ENCODE measurements at places on chromosomes 12 and 14.

GRCh38 chr12:98446060-98446459, 69.3 kb upstream of the TMPO start:
- DNase-seq: no peak

- DNase-seq: no peak
Observed at GRCh38 chr14:49189375-49189774, 396.8 kb downstream of the RPS29 start.

DNA sequence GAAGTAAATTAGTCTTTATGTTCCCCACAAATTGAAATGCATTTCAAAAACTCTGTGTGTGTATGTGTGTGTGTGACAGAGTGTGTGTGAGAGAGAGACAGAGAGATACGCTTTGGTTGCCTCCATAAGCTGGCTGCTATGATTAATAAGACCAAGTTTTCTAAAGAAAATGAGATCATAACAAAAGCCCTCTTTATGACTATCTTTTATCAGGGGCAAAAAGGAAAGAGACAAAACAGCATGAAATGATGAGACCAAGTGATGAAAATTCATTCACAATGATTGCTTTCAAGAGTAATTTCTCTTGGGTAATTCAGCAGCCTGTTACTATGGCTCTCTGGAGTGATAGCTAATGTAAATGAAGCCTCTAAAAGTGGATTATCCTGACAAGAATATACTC, 277.6 kb upstream of the PLEKHG7 start:
- no peak for DNase-seq

DNA sequence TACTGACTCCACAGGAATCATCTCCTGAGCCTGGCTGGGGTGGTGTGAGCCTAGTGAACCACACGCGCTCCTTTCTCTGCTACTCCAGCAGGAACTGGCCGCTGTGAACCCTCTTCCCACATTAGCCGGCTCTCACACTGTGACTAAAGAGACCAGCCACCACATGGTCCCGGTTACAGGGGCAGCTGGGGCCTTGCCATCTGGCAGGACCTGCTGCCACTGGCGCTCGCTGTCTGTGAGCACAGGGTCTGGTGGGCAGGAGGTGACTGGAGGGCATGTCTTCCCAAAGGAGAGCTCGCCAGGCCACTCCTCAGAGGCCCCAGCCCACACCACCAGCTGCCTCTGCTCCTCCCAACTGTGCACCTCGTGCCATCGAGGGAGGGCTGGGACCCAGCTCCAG, 99.3 kb downstream of the SINHCAF start:
- DNase-seq: no peak

DNA sequence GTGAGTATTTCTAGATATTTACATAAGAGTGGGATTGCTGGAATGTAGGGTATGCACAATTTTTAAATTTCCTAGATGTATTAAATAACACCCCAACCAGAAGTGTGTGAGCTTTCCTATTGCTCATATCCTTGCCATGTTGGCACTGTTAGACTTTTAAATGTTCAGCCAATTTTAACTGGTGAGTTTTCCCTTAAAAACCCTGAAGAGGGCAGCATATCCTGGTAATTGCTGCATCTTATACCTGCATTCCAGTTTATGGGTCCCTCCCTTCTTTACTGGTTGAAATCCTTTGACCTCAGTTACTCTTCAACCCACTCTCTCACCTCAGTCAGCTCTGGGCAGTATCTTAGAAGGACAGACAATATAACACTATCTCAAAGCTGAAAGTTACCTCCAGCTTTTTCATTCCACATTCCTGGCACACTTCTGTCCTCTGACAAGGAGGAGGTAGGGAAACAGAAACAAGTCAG, 270.6 kb downstream of the PAWR start:
- DNase-seq: no peak

DNA sequence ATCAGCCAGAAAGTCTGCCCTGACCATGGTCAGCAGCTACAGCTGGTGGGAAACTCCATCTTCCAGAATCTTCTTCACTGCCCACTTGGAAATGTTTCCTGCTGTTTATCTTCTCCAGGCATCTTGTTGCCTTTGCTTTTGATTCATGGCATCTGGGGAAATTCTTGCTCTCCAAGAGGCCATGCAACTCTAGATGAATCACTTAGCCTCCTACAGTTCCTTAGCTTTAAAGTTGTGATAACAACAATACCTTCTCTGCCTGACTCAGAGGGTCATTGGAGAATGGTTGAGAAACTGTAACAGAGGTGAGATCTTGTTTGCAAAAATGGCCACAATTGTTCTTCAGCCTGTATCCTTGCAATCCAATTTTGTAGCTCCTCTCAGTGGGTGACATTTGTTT, 121.0 kb upstream of the VRK1 start:
- DNase-seq: no peak

DNA sequence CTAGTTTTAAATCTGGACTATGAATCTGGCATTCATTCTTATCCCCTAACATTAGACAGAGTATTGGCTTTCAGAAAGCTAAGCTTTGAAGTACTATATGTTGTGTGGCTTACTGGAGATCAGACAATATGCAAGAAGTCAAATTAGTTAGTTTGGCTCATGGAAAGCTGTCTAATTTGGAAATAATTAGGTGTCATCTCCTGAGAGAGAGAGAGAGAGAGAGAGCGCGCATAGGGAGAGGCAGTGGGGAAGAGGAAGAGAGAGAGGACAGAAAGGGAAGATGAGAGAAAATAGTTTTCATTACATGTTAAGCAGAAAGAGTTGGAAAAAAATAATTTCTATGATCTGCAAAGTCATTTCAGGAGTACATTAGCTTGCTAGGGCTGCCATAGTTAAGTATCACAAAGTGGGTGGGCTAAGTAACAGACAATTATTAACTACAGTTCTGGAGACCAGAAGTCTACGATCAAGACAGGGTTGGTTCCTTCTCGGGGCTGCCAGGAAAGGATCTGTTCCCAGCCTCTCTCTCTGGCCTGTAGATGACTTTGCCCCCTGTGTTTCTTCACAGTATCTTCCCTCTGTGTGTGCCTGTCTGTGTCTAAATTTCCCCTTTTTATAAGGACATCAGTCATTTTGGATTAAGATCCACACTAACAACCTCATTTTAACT, 404.2 kb downstream of the RGS6 start:
- no peak for DNase-seq

DNA sequence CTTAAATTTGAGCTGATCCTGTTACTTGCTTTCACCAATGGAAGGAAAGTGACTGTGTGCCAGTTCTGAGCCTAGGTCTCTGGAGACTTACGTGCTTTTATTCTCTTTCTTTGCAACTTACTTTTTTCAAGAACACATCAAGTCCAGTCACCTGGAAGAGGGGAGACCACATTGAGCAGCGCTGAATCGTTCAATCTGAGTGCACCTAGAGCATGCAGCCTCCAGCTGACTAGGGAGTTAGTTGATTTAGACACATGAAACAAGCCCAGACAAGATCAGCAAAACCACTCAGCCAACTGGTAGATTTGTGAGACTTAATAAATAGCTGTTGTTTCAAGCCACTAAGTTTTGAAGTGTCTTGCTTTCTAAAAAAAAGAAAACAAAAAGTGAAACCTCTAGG, 1014.8 kb upstream of the FBXO33 start:
- no peak for DNase-seq

DNA sequence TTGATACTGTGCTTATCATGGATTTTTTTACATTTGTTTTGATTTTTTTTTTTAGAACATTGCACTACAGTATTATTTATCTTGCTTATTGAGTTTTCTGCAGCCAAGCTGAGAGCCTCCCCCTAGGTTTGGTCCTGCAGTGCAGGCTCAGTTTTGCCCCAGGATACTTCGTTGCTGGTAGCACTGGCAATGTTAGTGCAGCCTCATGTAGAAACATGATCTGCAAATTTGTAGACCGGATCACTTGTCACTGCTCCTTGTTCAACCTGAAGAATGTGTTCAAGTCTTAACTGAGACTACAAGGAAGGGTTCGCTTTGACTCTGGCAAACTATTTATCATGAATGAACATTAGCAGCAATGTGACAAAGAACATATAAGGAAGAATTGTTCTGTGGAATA, 377.2 kb upstream of the PDE3A start:
- DNase-seq: no peak

DNA sequence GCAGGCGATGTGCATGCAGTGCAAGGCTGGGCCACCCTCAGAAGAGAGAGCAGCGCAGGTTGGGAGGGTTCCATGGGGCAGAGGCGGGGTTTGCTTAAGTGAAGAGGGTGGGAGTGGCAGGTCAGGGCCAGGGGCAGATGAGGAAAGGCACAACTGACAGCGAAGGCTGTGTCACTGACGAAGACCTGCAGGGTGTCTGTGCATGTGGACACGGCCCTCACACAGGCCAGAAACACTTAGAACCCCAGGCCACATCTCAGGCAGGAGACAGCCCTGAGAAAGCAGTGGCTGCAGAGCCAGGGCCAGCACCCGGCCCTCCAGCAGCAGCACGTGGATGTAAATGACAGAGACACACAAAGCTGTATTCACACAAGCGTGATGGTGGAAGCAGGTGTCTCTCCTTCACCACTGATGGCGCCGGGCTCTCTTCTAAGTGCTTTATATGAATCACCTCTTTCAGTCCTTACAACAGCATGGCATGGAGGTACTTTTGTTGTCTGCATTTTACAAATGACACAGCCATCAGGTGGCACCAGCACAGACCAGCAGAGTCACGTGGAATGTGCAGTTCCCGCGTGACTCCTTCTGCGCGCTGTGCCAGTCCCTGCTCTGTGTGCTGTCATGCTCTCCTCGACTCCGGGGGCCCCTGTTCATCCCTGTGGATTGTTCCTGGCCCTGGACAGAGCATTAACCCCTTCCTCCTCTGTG, 54.6 kb downstream of the TSPAN11 start:
- DNase-seq: no peak

- DNase-seq: no peak
Observed at GRCh38 chr12:106140223-106140986, 1.7 kb upstream of the NUAK1 start.

GRCh38 chr14:25009891-25010290, 40.1 kb downstream of the STXBP6 start:
- DNase-seq: no peak

DNA sequence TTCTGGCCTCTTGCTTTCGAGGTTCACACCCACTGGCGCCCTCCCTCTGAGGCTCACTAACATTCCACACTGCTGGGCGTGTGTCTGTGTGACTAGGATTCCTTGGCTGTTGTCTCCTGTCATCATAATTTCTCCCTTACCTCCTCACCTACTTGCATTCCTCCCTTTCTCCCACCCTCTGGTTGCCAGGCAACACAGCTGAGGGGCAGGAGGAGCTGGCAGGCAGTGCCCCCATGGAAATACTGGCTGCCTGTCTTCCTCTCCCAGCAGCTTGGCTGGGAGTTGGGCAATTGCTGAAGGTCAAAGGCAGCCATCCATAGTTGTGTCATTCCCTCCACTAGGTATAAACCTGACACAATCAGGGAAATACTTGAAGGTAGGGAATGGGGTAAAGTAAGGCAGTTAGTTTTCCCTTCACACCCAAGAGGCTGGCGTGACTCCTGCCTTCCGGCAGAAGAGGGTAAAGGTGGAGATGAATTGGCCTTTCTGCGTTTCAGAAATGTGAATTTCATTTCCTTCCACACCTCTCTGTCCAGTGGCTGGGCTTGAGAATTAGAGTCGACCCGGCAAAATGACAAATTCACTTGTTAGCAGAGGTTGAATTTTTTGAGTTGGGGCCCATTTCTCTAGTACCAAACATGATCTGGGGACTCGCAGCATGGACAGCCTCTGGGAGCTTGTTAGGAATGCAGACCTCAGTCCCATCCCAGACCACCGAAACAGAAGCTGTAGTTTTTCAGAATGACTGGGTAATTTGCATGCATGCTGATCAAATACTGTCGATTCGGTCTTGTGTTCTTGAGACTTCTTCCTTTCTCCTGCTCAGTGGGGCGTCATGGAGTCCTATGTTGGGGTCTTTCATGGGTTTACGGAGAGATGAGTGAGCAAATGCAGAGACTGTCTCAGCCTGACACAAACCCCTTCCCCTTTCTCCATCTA, 24.3 kb upstream of the EMP1 start:
- peak; percentile 49 for DNase-seq

GRCh38 chr12:12718853-12719252, 1.7 kb downstream of the CDKN1B start:
- no peak for DNase-seq

DNA sequence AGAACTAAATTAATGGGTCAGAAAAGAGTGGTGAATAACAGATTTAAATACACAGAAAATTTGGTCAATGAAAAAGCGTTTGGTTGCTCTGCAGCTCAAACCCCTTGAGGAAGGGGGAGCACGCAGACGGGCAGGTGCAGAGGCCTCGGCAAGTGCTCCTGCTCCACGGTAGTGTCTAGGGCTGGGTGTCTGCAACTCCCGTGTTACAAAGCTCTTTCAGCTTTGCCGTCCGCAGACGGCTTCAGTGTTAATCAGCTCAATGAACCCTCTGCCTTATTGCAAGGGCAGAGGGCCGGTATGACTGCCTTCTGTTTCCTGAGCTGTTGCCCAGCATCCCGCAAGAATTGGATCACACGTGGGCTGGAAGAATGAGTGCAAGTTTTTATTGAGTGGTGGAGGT, 125.7 kb upstream of the TRHDE start:
- no peak for DNase-seq

DNA sequence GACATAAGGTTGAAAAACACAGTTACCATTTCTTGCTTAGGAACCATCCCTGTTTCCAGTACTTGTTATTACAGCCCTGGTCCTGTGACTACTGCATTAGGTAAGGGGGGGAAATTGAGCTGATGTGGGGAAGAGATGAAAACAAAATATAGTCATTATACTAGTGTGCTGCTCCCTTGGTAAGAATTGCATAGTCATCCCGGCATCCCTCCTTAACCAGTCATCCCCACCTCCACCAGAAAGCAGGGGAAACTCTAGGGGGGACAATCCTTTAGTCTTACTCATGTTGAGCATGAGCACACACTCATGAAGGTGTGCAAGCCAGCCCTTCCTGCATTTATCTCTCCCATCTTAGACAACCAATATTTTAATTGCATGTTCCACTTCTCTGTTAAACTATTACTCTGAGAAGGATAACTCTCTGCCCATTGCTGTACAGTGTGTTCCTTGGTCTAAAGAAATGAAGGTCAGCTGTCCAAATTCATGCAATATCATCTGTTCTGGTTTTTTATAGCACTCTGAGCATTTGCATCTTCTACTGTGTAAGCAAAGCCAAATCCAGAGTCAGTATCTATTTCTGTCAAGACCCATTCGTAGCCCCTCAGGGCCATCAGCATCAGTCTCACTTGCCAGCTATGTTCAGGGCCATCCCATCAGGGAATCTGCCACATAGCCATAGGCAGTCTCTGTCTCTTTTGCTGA, 46.8 kb downstream of the TMEM30B start:
- DNase-seq: no peak

DNA sequence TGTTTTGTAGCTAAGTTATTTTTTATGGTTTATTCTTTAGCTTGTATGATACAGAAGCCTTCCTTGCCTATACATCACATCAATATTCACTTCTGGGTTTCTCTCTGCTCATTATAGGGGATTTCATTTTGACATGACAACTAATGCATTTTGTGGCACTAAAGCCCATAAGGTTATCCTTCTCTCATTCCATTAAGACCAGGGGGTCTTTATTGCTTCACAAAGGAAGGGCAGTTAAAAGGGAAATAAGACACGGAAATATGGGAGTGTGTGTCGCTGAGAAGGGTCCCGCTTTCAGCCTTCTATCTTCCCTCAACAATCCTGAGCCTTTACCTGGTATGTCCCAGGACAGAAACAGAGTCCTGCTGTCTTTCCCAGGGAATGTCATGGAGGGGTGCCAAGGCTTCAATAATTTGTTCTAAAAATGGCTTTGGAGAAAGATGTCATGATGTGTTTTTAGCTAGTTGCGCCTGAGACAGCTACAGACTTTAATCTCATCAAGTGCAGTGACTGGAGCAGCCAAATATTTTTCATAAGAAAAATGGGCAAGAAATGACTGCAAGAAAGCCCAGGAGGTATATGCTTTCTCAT, 1145.4 kb upstream of the TMEM132C start:
- DNase-seq: no peak
